ENCODE measurements at places on chromosomes 2 and 18. TPM values are rescaled to one million over a fixed set of nuclear protein-coding genes. Genes with fewer than 3 reads are reported as not detected.

DNA sequence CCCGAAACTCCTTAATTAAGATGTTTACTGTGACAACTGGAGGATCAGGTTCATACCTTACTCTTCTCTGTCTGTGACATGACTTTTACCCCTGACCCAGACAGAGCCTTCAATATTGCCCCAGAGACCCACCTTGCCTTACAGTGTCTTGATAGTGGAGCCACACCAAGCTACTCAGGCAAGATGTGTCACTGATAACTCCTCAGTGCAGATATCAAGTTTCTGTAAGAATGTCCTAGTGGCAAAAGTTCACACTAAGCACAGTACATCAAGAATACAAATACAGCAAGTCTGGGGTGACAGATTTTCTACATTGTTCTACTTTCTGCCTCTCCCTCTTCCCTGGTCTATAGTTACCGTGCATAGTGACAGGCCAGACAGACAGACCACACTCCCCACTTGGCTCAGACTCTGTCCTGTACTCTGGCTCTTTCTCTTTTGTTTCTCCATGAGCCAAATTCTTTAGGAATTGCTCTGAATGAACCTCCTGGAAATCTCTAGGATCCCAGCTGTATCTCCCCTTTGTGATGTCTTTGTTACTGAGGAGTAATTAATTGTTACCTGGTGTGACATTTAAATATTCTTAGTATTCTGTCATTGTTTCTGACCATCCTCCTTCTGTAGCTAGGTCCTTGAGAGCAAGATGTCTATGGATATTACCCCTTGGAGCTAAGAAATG, 24.1 kb upstream of the APOB start:
- no peak for DNase-seq

DNA sequence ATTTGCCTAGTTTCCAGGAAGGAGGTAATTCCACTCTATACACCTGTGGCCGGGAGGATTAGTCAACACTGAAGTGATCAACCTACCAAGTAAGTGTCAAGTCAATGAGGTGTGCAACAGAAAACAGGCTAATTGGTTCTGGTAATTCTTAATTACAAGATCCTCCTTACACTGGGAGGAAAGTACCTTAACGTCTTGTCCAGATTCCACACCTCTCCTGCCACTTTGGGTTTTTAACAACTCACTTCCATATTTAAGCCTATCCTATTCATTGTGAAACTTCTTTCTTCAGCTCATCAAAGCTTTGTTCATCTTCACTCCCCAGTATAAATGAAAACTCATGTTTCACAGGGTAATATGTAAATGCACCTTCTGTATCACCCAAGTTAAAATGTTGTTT, 22.0 kb upstream of the MAP4K4 start:
- DNase-seq, result no peak

Gene CNNM4
- 1.6 TPM for total RNA-seq

DNA sequence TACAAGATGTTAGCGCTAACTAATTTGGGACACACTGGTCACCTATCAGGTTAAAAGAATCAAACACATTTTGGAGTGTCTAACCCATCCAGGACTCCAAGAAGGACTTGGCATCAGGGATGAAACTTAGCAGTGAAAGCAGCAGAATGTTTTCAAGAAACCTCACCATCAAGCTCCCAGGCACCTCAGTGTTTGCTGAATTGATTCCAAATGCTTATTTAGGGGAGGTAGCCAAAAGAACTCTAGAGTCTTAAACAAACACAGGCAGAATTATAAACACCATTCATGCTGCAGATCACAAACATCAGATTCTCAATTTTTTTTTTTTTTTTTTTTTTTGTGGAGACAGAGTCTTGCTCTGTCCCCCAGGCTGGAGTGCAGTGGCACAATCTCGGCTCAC, 122.8 kb upstream of the UXS1 start:
- DNase-seq, result no peak

DNA sequence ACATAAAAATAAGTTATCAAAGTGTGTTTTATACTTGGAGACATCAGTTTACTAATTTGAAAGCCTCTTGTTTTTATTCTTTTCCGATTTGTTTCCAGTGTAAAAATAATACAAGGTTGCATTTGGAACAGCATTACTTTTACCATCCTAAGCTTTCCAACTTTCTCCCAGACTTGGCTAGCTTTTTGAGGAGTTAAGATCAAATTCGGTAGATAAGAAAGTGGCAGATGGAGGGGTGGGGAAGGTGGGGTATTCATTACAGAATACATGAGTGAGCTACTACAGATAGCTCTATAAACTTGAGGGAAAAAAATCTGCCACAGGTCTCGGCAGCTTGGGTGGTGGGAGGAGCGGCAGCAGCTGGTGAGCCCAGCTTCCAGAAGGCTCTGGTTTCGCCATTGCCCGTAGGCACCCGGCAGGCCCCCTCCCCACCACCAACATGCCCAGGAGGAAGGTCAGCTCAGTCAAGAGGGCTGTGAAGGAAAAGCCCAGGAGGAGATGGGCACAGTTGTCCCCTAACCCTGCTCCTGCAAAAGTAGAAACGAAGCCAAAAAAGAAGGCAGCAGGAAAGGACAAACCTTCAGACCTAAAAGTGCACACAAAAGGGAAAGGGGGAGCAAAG, 18.6 kb upstream of the RMC1 start:
- no peak for DNase-seq
